ENCODE measurements at places on chromosomes 3 and 15. TPM values are rescaled to one million over a fixed set of nuclear protein-coding genes. Genes with fewer than 3 reads are reported as not detected.

The LPP gene
- 288 TPM for total RNA-seq

DNA sequence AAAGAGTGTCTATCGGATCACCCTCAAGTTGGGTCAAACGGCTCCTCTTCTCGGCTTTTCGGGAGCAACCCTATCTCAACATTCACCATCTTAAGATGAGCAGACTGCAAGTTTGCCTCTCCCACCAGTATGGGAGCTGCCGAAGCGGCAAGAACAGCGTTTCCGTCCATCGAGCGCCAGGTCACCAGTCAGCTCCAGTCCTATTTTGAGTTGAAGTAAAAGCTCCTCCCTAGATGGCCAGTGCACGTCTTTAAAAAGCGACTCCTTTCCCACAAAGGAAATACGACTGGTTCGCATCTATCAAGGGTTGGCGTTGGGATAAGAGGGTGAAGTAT lies 369 bp upstream of the U2SURP start:
- DNase-seq, result no peak

DNA sequence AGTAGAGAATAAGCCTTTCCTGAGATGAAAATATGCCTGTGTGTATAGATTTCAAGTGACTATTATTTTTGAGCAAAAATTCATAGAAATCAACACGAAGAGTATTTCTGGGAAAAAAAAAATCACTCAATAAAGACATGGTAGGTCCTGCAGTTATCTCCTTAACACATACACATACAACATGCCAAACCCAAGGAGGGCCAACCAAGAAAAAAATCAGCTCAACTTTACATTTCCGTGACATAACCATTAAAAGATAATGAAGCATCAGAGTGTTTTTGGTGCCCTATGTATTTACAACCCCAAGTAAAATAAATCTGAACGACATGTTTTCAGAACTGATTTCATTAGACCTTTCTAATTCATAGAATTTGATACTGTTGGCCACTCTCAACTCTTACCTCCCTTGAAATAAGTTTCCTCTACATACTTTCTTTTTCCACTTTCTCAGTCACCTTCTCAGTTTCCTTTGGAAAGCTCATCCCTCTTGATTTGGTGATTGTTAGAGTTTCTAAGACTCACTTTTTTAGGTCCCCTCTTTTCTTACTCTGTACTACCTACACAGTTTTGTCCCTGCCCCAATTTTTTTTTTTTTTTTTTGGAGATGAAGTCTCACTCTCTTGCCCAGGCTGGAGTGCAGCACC lies 162.3 kb downstream of the TBL1XR1 start:
- no peak for DNase-seq

The ISL2 gene
- not detected for total RNA-seq

- no peak for DNase-seq
Measured at GRCh38 chr3:133157716-133158115, 119.5 kb downstream of the TMEM108 start.

DNA sequence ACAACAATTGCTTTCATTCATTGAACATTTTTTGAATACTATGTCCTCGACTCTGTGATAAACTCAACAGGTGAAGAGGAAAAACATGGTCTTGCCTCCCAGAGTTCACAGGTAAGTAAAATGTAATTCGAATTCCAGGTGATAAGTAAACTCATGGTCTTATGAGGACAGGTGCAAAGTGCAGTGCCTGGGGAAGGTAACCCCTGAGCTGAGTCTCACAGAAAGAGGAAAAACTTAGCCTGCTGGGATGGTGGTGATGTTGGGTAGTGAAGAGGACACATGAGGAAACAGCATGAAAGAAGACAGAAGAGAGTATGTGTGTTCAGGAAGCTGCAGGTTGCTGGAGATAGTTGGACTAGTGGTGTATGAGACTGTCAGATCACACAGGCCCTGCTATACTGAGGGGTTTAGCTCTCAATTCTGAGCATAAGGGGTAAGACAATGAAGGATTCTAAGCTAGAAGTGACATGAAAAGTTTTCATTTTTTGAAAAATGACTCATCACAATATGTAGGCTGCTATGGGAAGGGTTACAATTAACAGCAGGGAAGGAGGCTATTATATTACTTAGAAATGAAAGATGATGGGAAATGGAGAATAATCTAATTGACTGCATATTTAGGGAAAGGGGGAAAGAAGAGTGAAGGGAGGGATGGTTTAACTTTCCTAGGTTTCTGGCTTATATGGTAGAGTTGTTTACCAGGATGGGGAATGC lies 111.3 kb downstream of the ISL2 start:
- DNase-seq, result no peak

The ECE2 gene
- not detected for total RNA-seq

DNA sequence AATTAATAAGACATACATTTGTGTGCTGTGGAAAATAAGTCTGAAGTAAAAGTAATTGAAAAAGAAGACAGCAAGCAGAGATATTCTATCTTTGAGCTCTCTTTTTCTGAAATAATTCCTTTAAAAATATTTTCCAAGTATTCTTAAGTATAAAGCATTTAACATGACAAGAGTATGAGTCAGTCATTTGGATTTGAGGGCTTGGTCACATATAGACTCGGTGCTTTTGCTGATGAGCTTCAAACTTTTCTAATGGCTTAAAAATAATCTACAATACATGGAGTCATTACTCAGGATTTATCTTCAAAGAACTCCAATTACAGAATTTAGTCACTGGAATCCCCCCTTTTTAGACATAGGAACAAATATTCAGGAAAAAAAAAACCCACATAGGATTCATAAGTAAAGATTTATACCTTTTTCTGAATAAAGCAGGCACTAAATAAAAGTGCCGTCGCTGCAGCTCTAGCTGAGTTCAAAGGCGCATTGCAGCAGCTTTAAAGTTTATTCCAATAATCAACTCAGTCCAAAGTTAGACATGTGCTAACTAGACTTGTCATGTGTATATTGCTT lies 147.5 kb downstream of the CTNNB1 start:
- DNase-seq, result no peak

GRCh38 chr15:63896336-63897115 lies 62.8 kb upstream of the HERC1 start:
- no peak for DNase-seq

- no peak for DNase-seq
Measured at GRCh38 chr3:12427551-12427950, 56.7 kb upstream of the TSEN2 start.

DNA sequence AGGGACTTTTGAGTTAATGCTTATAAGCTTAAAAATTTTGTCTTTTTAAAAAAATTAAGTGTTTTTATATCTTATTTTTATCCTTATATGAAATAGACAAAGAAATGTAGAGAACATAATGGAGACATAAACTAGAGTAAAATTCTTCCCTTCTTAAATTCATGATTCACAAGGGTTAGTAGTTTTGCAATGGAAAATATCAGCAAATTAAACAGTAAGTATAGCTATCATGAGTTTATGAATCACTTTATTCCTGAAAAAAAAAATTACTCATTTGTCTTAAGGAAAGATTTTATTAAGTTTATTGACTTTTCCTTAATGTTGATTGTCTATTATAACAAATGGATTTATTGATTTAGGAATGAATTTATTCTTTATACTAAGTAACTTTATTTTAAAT lies 4.3 kb downstream of the ATP6V1A start:
- no peak for DNase-seq

The TMEM207 gene
- not detected for total RNA-seq

DNA sequence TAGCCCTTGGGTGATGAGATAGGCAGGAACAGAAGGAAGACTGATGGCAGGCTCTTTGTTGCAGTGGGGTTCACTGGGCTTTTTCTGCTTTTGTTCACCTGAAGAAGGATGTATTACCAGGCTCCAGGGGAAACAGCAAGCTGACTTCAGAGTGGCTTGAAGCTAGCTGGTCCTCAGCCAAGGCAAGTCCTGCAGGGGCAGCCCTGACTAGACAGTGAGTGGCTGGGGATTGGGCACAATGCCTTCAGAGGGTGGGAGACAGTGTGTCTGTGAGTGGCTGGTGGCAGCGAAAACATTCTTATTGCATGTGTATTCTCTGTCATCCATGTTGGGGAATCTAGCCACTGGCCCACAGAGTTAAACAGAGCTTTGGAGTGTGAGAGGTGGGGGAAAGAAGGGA lies 2.3 kb upstream of the TEX264 start:
- no peak for DNase-seq

The SPTBN5 gene
- 2.2 TPM for total RNA-seq

The CHST13 gene
- not detected for total RNA-seq

The DLL4 gene
- not detected for total RNA-seq

- DNase-seq, result no peak
Measured at GRCh38 chr3:170033489-170033888, 4.3 kb upstream of the GPR160 start.

The MYRIP gene
- total RNA-seq, result not detected

DNA sequence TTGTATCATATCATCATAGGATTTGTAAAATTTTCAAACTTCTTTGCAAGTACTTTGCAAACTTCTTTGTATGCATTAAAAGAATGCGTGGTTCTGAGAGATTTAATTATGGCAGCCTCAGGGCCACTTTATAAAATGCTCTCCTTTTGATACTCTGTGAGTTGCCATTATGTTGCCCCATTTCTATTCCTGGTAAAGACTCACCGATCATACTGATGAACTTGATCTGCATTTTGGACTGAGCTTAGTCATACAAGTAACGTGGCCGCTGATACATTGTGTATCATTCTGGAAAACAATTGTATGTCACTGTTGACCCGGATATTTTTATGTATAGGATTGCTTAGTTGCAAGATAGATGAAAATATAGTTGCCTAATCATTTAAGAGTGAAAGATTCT lies 38.8 kb downstream of the AKAP13 start:
- DNase-seq, result no peak

- no peak for DNase-seq
Measured at GRCh38 chr3:102189541-102189940, 245.3 kb upstream of the ZPLD1 start.

- no peak for DNase-seq
Measured at GRCh38 chr3:147886879-147887278, 477.7 kb downstream of the ZIC1 start.

GRCh38 chr3:21564531-21564930 lies 186.5 kb downstream of the ZNF385D start:
- DNase-seq, result no peak

DNA sequence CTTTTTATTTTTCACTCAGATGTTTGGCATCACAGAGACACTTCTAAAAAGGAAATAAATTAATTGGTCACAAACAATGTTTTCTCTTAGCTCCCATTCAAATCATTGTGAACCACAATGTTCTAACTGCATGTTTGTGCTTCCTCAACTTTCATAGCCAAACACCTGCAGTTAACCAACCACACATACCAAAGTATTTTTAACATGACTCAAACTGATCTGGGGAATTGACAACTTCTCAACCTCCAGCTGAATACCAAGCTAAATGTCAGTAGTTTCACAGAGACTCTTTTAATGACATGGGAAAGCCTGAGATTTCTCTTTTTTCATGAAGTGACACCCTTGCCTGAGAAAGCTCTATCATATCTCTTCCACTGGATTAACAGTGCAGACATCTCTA lies 217.9 kb upstream of the MME start:
- no peak for DNase-seq

The AHSG gene
- total RNA-seq, result not detected

The MYL3 gene
- total RNA-seq, result 0.82 TPM

- DNase-seq, result no peak
Measured at GRCh38 chr15:63970621-63971426, 75.5 kb downstream of the DAPK2 start.

- DNase-seq, result no peak
Measured at GRCh38 chr15:64152507-64153387, 1.2 kb downstream of the SNX22 start.

- no peak for DNase-seq
Measured at GRCh38 chr15:71753346-71753745, 57.0 kb upstream of the NR2E3 start.

The CPNE9 gene
- total RNA-seq, result not detected

The KCNMB2 gene
- total RNA-seq, result 0.27 TPM

The STRIT1 gene
- total RNA-seq, result not detected

DNA sequence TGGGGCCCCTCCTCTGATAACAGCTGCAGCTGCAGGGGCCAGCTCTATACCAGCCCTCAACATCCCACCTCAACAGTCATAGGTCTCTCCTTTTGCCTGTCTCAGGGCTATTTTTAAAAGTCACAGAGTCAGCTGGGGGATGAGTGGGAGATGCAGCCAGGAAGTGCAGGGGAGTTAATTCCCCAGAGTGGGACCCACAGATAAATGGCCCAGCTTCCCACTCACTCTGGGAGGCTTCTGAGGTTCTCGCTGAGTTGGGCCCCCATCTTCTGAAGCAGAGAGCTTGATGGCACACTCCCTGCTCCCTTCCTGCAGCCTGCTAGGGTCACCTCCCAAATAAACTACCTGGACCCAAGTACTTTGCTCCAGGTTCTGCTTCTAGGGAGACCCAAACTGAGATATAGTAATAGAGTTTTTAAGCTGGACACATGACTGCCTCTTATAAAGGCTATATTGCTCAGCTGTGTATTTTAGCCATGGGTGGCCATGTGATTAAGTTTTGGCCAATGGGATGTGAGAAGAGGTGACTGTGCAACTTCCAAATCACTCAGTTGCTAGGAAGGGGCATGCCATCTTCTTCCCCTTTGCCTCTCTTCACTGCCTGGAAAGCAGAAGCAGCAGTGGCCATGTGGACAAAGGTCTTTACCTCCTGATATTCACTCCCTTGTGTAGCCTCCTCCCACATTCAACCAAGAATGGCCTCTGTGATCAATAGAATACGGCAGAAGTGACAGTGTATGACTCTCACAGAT lies 15.5 kb upstream of the VIPR1 start:
- DNase-seq, result no peak

The TBCCD1 gene
- total RNA-seq, result 19.6 TPM

The KLF15 gene
- total RNA-seq, result 1.8 TPM

Measured in chondrocyte (in vitro differentiated cells).